ENCODE measurements at places on chromosomes 1 and 21. TPM values are rescaled to one million over a fixed set of nuclear protein-coding genes. Genes with fewer than 3 reads are reported as not detected.
A peak's percentile ranks its signal among the peaks of the same experiment; 100 is the strongest.

MRPS6 gene
- 14.5 TPM for total RNA-seq

MROH9 gene
- total RNA-seq, result not detected

VSIG8 gene
- total RNA-seq, result not detected

TEX38 gene
- not detected for total RNA-seq

REN gene
- total RNA-seq, result not detected

LMX1A gene
- not detected for total RNA-seq

AGBL4 gene
- 0.13 TPM for total RNA-seq

KPRP gene
- total RNA-seq, result not detected

CLCA4 gene
- not detected for total RNA-seq

NECTIN4 gene
- total RNA-seq, result under 0.01 TPM

ZYG11A gene
- total RNA-seq, result 0.13 TPM

MPL gene
- 0.13 TPM for total RNA-seq

TNNI3K gene
- not detected for total RNA-seq

EPHA8 gene
- total RNA-seq, result not detected

GRCh38 chr1:93629101-93630059, 52.3 kb downstream of the BCAR3 start:
- DNase-seq, result peak; percentile 75

GRCh38 chr1:226919587-226919986, 20.5 kb upstream of the COQ8A start:
- DNase-seq, result no peak

DNA sequence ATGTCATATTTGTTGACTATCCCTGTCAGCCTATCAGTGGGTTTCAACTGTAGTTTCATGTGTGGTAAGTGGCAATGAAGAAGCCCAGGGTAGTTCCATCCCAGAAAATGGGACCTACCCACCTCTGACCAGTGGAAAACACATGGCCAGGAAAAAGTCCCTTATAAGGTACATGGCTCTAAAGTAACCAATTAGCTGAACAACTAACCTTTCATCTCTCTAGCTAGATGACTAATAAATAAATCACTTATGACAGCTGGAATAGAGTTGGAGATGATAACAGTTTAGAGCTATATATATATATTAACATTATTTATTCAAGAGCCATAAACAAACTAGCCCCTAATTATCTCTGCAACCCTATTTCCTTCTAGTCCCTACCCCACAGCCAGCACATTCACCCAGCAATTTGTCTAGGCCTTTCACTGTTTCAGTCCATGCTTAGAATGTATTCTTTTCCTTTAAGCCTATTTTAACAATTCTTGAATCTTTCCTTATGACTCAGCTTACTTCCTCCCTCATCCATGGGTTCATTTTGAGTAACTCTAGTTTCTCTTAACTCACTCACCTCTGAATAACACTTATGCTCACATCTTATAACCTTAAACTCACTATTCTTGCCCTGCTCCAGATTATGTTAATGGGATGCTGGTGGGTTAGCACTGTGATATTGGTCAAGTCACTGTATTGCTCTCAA, 83.7 kb downstream of the TNFSF18 start:
- DNase-seq, result no peak

DNA sequence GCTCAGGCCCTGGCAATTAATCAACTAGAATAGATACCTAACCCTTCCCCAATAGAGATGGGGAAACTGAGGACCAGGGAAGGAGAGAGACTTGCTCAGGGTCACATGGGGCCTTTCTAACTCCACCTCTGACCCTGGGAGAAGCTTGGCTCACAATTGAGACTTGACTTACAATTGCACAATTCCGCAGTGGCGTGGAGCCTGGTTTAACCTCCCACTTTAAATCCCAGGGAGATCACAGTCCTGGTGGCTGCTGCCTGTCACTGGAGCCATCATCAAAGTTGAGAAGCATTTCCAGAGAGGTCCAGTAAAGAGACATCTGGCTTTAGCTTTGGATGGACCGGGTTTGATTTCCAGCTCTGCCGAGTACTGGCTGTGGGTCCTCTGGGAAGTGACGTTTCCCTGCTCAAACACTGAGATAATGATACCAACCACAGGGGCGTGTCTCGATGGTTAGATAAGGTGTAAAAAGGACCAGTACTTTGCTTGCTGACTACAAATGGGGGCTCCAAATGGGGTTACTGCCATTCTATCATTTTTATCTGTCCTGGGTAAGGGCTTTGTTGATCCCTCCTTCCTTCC, 39.3 kb downstream of the TRIM62 start:
- DNase-seq, result no peak

- no peak for DNase-seq
Observed at GRCh38 chr1:65812065-65812464, 19.4 kb downstream of the PDE4B start.

DNA sequence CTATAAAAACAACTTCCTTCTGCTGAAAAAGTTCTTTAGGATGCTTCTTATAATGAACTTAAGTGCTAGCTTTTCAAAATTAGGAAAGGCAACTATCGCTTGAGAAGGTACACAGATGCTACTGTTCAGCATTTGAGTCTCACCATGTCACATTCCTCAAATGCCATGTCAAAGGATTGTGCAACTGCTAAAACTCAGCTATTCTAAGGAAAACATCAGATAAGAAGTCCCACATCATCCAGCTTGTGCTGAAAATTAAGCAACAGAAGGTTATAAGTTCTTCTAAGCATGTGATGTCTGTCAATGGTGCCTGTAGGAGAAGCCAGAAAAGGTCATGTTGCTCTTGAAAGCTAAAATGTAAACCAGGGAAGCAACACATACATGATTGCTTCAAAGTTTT, 36.5 kb downstream of the MCOLN2 start:
- no peak for DNase-seq

DNA sequence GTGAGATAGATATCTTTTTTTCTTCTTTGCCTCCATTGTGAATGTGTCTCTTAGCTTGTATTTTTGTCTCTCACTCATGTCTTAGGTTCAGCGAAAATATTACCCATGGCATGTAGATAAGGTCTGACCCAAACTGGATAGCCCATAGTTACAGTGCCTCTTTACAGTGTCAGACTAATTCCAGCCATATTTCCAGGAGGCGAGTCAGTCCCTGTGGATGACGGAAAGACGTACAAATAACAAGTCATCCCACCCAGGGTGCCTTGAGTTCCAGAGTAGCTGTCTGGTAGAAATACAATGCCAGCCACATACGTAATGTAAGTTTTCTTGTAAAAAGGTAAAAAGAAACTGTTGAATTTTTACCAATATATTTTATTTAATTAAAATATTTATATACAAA, 157.3 kb downstream of the ZNF281 start:
- DNase-seq, result no peak

GRCh38 chr1:18866314-18866713, 6.9 kb upstream of the TAS1R2 start:
- no peak for DNase-seq

DNA sequence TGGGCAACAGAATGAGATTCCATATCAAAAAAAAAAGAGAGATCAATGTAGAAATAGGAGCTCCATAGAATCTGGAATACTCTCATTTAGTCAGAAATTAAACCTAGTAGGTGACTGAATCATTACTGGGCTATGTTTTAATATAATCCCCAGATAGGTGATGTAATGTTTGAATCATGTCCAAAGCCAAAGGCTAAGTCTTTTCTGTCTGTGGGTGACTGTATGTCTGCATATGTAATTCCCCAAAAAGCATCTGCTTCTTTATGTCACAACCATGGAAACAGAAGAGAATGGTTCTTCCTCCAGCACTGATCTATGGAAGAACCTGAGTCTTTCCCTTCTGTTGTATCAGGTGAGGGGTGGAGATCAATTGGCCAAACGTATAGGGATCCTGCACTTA, 5.8 kb downstream of the LAMC2 start:
- no peak for DNase-seq

GRCh38 chr1:25146451-25146855, 85.8 kb downstream of the SYF2 start:
- DNase-seq, result no peak

- peak; percentile 27 for DNase-seq
Observed at GRCh38 chr1:22317231-22317919, 134.3 kb upstream of the ZBTB40 start.

DNA sequence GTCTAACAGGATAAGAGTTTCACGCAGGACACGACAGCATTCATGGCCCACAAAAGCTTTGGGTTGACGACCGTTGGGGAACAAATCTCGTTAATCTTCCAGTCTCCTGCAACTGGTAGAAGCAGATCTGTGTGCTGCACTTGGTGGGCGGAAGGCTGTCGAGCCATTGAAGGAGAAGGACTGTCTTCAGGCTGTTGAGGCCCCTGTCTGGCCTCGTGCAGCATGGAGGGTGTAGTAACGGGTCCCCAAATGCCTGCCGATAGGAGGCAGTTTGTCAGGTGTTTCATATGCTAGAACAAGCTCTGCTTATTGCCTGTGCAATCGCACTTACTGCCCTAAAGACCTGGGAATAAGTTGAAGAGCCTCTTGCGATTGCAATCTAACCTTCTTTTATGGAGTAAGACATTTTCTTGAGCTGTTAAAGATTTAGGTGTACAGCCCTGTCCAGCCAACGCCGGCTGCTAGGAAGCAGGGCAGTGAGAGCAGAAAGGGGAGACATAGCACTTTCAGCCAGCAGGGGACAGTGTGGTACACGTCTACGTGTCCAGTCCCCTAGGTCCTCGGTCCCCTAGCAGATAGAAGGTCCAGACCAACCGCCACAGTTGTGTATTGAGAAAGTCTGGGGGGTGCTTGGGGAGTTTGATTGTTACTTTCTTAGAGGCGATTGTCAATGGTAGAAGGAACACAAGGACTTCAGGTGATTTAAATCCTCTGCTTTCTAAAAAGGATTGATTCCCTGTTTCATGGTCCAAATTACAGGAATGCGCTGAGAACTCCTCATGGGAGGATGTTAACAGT, 102.3 kb upstream of the TMPRSS2 start:
- DNase-seq, result peak; percentile 72

DNA sequence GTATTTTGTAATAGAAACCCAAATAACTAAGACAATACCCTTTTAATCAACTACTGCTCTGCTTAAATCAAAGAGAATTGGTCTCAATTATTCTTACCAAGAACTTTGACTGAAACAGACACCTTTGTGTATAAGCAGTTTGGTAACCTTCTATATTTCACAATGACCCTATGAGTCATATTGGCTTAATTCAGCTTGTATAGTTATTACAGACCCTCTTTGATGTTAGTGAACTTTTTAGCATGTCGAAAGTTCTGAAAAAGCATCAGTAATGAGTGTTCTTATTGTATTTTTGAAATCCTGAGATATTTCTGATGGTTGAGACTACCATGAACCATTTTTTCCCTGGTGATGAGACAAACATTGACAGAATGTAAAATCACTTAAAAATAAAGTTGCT, 43.3 kb upstream of the RABGAP1L start:
- DNase-seq, result no peak

- no peak for DNase-seq
Observed at GRCh38 chr1:186700722-186701121, 20.5 kb upstream of the PTGS2 start.

DNA sequence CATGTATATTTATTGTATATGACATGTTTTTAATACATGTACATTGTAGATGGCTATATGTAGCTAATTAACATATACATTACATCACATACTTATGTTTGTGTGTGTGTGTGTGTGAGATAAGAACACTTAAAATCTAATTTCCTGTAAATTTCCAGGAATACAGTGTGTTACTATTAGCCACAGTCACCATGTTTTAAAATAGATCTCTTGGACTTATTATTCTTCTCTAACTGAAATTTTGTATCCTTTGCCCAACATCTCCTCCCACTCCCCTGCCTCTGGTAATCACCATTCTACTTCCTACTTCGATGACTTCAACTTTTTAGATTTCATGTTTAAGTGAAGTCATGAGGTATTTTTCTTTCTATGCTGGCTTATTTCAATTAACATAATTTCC, 64.8 kb downstream of the FCRL5 start:
- no peak for DNase-seq

GRCh38 chr1:193062698-193063463, 3.5 kb downstream of the RO60 start:
- no peak for DNase-seq

- DNase-seq, result no peak
Observed at GRCh38 chr1:197890936-197891335, 11.5 kb upstream of the C1orf53 start.

- no peak for DNase-seq
Observed at GRCh38 chr1:61539720-61540462, 185.1 kb downstream of the TM2D1 start.

GRCh38 chr1:32474954-32475353, 10.1 kb downstream of the ZBTB8B start:
- DNase-seq, result no peak

DNA sequence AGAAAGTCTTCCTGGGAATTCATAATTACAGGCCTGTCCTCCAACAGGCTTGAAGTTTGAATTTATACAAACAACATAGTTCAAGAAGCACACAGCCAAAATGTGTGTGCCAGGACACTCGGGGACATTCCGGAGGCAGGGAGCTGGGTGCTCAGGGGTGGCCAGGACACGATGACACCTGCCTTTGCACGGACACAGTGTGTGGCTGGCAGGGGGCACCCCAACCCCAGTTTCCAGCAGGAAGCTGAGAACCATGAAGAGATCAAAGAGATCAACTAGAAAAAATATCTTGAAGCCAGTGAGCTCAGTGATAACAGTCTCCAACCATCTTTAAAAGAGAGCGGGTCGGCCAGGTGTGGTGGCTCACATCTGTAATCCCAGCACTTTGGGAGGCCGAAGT, 32.5 kb upstream of the TRAPPC10 start:
- DNase-seq, result no peak

GRCh38 chr1:205262731-205263171, 35.0 kb downstream of the TMCC2 start:
- DNase-seq, result no peak

DNA sequence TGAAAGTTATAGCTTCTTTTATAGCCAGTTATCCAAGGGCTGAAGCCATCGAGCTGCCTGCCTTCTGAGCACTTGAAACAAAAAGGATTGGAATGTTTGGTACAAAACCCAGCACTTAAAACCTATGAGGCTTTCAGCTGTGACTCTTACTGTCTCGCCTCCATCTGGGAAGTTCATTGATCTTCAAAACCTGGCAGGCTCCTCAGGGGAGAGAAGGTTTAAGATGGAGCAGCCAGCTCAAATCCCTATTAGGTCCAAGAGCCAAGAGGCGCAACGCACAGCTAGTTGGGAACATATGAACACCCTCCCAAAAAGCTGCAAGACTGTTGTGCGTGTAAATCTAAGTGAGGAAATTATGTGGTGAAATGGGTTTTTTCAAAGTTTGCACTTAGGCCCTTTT, 33.4 kb downstream of the BACE2 start:
- no peak for DNase-seq

- DNase-seq, result no peak
Observed at GRCh38 chr1:997993-998744, 1.7 kb downstream of the HES4 start.

GRCh38 chr1:214396330-214396729, 115.4 kb downstream of the SMYD2 start:
- DNase-seq, result no peak

DNA sequence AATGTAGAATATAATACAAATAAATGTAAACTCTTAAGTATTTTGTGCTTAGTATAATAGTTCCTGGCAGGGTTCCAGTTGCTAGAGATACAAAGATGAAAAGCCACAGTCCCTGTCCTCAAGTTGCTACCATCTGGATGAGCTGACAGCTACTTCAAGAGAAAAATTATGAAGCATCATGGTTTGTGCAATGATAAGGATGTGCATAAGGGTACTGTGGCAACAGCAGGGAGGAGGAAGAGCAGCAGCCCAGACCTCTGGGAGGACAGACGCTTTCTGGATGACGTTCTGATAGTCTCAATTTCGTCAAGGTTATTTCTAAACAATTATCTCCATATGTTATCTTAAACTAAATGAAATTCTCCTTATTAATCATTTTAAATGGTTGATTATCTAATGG, 198.9 kb downstream of the NTNG1 start:
- no peak for DNase-seq

Data from dermis microvascular lymphatic vessel endothelial cell (primary cell).